Stimulated activated CD8-positive, alpha-beta memory T cell treated with anti-CD3 and anti-CD28 coated beads, Interleukin-7, amount 100 ng/mL, for 1 hour (primary cell): ENCODE measurements at places on chromosomes 2 and 18.

DNA sequence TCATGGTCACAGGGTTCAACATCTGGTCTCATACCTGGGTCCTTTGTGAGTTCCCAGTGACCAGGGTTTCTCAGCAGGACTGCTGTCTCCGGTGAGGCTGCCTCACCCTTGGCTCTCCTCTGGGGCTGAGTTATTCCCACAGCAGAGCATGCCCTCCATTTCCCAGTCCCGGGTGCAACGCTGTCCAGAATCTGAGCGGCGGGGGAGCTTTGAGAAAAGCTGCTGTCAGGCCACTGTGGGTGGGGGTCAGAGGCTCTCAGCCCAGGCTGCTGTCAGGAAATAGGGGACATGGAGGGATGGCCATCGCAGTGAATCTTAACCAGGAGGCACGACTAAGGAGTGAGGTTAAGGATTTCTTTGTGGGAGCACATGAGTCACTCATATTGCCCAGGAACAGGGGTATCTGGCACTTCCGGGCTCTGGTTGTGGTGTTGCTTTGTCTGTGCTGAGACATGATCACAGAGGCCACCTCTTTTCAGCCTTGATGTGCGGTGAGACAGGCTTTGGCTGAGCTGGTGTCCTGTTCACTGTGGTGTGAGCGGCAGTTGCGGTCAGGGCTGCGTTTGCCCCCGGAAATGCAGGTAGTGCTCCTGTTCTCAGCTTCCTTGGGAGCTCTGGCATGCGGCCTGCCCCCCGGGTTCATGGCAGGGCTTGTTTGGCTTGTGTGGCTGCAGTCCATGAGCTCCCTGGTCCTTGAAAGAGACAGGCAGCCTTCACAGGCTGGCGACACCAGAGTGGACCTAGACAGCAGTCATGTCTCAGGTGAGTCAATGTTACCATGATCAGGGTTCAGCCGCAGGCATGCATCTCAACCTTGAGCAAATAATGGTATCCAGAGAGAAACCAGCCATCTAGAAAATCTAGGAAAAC, 310.7 kb upstream of the MYT1L start:
- no peak for DNase-seq

- no peak for DNase-seq
Observed at GRCh38 chr18:7414459-7414858, 152.7 kb upstream of the PTPRM start.

GRCh38 chr2:176601066-176601465, 331.8 kb downstream of the MTX2 start:
- no peak for DNase-seq

- no peak for DNase-seq
Observed at GRCh38 chr18:23189768-23190661, 54.7 kb downstream of the CABLES1 start.

DNA sequence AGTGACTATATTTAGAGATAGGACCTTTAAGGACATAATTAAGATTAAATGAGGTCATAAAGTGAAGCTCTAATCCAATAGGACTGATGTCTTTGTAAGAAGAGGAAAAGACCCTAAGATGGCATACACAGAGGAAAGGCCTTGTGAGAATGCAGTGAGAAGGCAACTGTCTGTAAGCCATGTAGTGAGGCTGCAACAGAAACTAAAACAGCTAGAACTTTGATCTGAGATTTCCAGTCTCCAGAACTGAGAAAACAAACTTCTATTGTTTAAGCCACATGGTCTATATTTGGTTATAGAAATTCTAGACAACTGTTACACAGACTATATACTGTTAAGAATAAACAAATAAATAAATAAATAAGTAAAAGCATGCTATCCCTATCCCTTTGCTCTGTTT, 276.8 kb downstream of the CNTNAP5 start:
- no peak for DNase-seq

DNA sequence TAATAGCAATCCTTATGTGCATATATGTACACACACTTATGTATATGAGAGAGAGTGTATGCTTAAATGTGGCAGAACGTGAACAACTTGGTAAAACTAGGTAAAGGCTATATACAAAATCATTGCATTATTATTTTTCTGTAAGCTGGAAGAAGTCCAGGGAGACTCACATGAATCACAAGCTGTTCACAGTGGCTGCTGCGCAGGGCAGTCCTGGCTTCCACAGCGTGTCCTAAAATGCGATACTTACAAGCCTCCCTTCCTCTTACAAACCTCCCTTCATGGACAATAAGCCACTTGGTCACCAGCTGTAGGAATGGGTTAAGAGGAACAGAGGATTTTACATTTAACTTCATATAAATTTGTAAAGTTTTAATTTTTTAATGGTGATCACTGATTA, 114.9 kb upstream of the AGAP1 start:
- DNase-seq: no peak

GRCh38 chr18:12324991-12325725, 17.1 kb downstream of the TUBB6 start:
- no peak for DNase-seq

DNA sequence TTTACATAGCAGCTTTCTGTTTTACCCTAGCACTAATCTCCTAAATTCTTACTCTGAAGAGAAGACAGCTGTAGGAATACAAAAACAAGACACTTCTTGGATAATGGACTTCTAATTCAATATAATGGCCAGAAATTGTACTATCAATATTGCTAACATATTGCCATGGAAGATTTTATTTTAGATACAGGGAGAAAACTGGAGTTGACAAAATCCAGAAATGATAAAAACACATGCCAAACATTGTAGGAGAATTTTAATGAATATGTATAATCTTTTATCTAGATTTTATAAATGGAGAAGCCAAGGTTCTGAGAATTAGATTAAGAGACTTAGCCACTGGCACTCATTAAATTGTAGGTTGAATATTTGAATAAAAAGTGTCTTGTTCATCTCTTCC, 1838.8 kb upstream of the LRRTM1 start:
- no peak for DNase-seq

- DNase-seq: no peak
Observed at GRCh38 chr2:83826577-83826976, 632.5 kb downstream of the SUCLG1 start.

DNA sequence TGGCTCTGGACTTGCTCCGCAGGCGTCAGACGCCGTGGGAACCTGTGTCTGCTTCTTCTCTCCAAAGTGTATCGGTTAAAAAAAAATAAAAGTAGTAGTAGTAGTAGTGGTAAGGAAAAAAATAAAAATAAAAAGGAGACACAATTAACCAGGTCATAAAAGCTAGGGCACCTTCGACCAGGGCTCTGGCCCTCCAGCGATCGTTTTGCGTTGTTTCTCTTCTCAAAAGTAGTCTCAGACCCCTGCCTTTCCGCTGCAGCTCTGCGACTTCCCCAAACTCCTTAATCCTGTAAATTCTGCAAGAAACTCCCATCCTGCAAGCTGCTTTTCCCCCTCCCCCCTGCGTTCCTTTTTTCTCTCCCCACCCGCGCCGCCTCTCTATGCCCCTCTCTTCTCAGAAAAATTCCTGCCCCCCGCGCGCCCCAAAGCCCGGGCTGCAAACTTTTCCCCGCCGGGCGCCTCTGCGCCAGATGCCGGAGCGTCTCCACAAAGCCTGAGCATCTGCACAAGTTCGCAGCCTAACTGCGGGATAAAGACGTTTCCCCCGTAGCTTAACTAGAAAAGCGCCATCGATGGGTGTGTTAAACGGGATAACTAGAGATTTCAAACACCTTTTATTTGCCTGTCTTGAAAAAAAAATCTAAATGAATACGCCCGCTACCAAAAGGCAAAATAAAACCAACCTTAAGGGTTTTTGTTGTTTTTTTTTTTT, 1.8 kb upstream of the SALL3 start:
- DNase-seq: no peak

- no peak for DNase-seq
Observed at GRCh38 chr18:73352546-73352945, 484.8 kb upstream of the NETO1 start.

GRCh38 chr18:10401521-10401920, 52.9 kb upstream of the APCDD1 start:
- no peak for DNase-seq

DNA sequence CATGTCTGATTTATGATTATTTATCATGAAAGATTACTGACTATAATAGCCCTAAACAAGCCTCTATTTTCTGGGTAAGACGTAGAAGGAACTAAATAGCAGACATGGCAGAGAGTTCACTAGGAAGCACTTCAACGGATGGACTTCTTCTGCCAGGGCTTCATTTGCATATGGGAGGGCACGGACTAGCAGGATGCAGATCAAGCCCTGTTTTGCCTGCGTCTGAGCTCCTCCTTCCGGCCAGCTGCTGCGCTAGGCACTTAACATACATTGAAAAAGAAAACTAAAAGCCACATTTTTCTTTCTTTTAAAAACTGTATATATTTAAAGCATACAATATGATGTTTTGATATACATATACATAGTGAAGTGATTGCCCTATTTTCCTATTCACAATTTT, 340.0 kb upstream of the MEX3C start:
- DNase-seq: no peak

- no peak for DNase-seq
Observed at GRCh38 chr2:221042926-221043325, 529.2 kb downstream of the EPHA4 start.

DNA sequence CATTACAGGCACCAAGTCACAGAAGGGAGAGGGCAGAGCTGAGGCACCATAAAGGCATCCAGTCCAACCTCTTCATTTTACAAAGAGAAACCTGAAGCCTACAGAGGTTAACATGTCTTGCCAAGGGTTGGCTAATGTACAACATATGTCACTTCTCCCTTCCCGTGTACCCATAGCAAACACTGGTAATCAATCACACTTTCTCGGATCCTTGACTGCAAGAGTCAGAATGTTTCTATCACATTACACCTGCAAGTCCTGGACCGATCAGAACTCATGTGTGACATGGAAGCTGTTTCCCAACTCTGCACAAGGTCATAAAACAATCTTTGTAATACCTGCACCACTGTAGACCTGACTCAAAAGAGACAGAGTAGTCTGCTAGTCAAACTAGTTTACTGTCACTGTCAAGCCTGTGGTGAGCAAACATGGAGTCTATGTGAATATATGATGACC, 6.0 kb downstream of the ANKRD44 start:
- DNase-seq: no peak

DNA sequence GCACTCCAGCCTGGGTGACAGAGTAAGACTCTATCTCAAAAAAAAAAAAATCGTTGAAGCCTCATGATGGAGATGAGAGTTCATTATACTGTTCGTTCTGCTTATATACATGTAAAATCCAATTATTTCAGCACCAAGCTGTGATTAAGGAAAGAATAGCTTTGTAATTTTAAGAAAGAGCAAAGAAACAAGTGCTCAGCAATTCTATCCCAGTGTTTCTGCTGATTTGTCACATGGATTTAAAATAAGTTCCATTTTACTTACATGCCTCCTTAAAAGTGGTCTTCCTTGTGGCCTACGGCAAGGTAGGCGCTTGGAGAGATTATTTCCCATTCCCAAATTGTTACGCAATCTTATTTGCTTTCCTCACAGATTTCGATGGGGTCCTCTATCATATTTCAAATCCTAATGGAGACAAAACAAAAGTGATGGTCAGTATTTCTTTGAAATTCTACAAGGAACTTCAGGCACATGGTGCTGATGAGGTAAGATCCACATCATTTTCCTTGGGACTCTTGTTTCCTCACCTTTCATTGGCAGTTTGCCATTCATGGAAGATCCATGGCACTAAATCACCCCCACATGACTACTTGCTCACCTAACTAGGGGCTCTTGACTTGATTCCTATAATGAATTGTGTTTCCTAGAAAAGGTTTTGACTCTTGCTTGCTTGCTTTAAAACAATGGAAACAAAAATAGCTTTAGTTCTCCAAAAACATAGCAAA, 11.5 kb downstream of the ARPC2 start:
- no peak for DNase-seq

DNA sequence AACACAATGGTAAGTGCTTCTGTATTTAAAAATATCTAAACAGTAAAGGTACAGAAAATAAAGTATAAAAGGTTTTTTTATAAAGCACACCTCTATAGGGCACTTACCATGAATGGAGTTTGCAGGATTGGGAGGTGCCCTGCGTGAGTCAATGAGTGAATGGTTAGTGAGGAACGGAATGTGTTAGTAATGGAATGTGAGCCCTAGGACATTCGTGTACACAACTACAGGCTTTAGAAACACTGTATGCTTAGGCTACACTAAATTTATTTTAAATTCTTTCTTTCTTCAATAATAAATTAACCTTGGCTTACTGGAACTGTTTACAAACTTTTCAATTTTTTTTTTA, 337.9 kb upstream of the SLC39A10 start:
- no peak for DNase-seq

GRCh38 chr2:145741181-145741580, 1221.3 kb upstream of the ZEB2 start:
- no peak for DNase-seq

DNA sequence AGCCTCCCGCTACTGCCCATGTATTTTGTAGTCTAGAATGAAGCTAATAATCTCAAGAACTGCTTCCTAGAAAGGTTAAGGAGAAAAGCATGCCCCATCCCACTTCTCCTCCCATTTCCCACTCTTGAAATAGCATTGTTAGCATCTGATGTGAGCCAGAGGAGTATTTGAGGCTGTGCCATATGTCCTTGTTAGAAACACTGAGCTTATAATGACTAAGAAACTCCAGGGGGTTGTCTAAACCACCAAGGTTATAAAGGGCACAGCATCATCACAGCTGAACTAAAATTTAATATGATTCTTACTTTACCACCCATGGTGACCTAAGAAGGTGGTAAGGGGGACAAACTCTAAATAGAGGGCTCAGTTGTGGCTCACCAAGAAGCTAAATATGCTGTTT, 16.6 kb downstream of the TSPYL6 start:
- no peak for DNase-seq

DNA sequence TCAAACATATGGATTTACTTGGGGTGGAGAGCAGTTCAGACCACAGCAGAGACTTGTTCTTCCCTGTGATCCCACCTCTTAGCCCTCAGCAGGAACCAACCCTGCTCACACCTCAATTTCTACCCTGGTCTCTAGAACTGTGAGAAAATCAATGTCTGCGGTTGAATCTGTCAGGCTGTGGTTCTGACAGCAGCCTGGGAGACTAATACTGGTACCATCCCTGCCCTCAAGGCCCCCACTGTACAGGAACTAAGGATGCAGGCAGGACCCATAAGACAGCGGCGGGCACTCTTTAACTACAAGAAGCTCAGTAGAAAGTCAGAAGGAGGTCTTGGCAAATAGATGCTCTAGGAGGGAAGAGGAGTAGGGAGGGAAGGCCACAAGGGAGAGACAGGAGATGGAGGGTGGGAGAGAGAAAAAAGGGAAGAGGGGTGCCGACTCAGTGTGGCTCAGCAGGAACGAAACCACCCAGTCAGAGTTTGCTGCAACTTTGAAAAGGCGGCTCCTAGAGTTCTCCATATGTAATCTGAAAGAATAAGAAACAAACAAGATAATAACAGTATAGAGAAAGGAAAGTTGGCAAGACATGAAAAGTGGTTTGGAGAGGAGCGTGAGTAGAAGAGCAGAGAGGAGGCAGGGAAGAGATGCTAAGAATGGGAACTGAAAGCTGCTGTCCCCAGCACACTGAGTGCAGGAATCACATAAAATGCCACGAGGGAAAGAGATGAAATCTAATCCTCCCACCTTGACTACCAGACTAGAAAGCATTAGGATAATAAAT, 323.9 kb upstream of the ID2 start:
- no peak for DNase-seq

DNA sequence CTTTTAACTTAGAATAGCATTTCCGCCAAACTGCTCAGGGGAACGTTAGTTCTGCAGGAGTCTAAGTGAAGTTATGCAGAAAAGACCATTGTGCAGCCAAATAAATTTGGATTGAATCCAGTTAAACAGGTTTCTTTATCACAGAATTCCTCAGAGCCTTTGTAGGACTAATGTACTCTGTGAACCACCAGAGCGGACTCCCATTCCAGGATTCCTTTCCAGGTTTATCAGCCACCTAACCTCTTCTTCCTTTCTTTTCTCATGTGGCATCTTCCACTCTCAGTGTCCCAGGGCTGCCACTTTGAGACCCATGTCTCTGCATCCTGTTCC, 350.4 kb downstream of the TSN start:
- DNase-seq: no peak
